ENCODE measurements at places on chromosomes 1 and 21. TPM values are rescaled to one million over a fixed set of nuclear protein-coding genes. Genes with fewer than 3 reads are reported as not detected.

- no peak for DNase-seq
These were observed 17.6 kb downstream of the RABIF start for GRCh38 chr1:202871367-202871766.

Gene GSTM1
- 31.5 TPM for total RNA-seq

DNA sequence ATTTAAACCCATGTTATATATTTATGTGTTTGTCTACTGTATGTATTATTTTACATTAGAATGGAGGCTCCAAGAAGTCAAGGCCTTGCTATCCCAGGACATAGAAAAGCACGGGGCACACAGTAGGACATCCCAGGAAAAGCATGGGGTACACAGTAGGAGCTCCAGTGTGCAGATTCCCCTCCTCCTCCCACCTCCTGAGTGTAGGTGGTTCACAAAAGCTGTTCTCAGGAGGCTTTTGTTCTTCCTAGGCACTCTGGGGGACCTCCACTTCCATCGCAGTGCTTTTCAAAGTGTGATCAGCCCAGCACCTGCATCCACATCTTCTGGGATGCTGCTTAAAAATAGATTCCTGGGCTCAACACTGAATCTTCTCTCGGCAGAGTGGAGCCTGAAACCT is 30.8 kb upstream of the VTCN1 start:
- no peak for DNase-seq

Gene ANGPTL7
- total RNA-seq = not detected
